Osteoblast (primary cell): ENCODE measurements at places on chromosomes 12 and 14.

GRCh38 chr12:66203820-66204219, 14.8 kb downstream of the IRAK3 start:
- DNase-seq, result no peak

DNA sequence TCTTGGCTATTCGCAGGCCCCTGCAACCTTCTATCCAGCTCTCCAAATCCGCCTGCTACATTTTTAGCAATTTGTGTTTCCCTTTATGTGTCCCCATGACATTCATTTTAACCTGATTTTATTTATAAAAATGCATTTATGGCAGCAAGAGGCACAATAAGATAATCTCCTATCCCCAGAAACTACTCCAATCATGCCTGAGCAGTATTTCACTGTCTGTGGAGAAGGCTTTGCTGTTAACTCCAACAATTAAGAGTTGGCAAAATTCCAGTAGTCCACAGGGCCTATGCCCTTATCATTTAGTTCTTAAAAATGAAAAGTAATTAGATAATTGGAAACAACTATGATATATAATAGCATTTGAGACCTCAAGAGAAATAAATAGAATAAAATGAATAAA, 462.4 kb downstream of the TRHDE start:
- DNase-seq, result no peak

DNA sequence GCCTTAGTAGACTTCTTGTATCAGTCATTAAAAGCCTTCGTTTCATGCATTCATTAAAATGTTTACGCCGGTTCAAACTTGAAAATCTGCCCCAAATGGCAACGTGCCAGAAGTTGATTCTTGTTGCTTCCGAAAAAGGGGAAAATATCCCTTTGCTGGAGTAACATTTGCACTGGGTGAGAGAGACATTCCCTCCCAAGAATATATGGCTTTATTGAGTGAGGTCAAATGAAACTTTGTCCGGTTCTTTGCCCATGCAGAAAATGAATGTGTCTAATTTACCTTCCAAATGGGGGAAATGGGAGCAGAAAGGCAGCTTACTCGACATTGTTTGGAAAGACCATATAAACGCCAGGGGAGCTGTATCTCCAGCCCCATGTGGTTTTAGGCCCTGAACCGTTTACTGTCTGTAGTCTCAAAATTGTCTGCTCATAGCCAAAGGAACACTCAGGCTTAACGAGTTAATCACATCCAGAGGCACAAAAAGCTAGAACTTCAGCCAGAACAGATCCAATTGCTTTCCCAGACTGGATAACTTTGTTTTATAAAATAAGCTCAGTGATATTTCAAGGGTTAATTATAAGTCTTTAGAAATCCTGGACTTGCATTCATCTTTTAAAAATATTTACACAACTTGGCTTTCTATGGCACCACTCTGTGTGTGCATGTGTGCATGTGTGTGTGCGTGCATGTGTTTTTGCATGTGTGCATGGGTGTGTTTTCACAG, 2.9 kb upstream of the EMP1 start:
- no peak for DNase-seq

GRCh38 chr12:106910202-106910601, 45.5 kb upstream of the TMEM263 start:
- no peak for DNase-seq

DNA sequence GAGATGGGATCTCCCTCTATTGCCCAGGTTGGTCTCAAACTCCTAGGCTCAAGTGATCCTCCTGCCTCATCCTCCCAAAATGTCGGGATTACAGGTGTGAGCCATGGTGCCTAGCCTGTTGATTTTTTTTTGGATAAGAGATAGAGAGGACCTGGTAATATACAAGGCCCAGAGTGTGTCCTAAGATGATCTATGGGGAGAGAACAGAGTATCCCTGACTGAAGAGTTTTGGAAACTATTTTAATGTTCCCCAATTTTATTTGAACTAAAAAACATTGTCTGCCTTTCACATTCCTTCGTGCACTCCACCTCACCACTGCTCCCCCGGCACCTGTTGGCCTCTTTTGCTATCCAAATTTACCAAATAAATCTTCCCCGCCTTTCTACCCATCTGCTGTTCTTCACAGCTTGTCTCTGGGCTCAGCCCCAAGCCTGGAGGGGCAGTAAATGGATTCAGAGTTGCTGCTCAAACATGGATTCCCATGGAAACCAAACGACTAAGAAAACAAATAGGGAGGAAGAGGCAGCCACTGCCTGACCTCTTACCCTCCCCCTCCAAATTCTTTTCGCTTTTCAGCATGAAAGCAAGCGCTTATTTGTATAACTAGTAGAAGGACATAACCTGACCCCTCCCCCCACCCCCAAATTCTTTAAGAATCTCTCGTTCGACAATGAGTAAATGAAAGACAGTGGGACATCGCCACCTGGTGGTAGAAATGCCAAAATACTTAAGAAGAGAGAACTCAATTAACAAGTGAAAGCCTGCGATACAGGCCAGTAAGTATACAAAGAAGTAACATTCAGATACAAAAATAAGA, 22.6 kb downstream of the OR10G3 start:
- DNase-seq, result no peak

GRCh38 chr12:22126758-22127157, 80.7 kb downstream of the CMAS start:
- DNase-seq, result no peak

- DNase-seq, result no peak
Observed at GRCh38 chr14:39499514-39499913, 67.3 kb upstream of the FBXO33 start.

- DNase-seq, result no peak
Observed at GRCh38 chr12:42853370-42854140, 264.0 kb upstream of the PRICKLE1 start.

DNA sequence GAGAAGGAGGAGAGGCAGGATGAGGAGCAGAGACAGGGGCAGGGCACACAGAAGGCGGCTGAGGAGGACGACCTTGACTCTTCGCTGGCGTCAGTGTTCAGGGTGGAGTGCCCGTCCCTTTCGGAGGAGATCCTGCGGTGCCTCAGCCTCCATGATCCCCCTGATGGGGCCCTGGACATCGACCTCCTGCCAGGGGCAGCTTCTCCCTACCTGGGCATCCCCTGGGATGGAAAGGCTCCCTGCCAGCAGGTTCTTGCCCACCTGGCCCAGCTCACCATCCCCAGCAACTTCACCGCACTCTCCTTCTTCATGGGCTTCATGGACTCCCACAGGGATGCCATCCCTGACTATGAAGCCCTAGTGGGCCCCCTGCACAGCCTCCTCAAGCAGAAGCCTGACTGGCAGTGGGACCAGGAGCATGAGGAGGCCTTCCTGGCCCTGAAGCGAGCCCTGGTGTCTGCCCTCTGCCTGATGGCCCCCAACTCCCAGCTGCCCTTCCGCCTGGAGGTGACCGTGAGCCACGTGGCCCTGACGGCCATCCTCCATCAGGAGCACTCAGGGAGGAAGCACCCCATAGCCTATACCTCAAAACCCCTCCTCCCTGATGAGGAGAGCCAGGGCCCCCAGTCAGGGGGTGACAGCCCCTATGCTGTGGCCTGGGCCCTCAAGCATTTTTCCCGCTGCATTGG, 14.6 kb downstream of the CBLN3 start:
- no peak for DNase-seq

DNA sequence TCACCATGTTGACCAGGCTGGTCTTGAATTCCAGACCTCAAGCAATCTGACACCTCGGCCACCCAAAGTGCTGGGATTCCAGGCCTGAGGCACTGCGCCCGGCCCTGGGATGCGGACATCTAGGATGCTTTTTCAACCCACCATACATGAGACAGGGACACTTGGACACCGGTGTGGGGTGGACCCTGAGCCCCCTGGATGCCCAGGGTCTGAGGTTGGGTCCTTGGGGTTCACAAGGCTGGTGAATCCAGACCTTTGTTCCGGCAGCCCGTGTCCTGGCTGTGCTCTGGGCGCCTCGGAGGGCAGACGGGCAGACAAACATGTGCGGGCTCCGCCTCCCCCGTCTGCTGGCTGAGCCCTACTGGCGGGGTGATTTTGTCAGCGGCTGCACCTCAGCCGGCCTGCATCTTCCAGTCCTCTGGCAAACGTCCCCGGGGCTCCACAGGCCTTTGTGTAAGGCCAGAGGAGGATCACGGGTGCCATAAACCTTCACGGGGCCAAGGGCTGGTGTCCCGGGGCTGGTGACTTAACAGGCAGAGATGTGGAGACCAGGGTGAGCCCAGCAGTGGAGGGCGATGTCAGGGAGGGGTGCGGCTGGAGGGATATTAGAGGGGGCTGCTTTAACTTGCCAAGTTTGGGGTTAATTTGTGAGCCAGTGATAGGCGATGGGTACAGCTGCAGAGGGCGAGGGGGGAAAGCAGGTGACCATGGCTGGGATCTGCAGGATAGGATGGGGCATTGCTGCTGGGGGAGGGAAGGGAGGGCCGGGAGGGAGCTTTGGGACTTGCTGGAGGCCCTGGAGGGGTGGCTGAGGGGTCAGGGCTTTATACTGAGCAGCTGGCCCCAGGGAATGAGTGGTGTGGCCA, 5.8 kb downstream of the ASPG start:
- DNase-seq, result peak; percentile 84

DNA sequence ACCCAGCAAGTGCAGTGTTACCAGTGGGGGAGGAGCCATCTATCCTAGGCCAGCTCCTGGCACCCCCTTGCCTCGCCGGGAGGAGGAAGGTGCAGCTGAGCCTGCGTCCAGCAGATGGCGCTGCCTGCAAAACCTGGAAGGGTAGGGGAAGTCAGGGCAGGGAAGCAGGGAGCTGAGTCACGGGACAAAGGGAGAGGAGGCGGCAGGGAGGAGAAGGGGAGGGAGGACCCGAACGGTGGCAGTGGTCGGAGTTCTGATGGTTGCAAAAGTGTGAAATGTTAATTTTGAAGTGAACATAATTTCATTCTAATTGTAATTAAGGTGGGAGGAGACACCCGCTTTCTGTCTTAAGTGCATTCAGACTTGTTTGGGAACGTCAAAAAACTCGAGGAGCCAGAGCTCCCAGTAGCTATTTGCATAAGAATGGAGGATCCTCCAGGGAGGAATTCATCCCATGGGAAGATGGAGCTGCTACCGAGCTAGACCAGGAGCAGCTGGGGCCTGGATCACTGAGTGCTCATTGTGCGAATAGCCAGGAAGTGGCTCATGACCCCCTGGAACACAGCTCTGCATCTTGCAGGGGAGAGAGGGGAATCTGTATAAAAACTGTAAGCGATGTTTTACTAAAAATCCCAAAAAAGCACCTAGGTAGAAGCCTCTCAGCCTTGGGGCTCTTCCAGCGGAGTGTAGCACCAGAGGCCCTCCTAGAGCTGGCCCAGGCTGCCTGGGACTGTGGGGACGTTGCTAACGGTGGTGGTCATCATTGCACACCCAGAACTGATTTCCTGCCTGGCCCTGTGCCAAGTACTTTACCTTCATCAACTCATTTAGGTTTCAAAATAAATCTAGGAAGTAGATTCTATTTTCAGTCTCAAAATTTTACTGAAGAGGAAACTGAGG, 59.5 kb downstream of the EMP1 start:
- peak; percentile 88 for DNase-seq

DNA sequence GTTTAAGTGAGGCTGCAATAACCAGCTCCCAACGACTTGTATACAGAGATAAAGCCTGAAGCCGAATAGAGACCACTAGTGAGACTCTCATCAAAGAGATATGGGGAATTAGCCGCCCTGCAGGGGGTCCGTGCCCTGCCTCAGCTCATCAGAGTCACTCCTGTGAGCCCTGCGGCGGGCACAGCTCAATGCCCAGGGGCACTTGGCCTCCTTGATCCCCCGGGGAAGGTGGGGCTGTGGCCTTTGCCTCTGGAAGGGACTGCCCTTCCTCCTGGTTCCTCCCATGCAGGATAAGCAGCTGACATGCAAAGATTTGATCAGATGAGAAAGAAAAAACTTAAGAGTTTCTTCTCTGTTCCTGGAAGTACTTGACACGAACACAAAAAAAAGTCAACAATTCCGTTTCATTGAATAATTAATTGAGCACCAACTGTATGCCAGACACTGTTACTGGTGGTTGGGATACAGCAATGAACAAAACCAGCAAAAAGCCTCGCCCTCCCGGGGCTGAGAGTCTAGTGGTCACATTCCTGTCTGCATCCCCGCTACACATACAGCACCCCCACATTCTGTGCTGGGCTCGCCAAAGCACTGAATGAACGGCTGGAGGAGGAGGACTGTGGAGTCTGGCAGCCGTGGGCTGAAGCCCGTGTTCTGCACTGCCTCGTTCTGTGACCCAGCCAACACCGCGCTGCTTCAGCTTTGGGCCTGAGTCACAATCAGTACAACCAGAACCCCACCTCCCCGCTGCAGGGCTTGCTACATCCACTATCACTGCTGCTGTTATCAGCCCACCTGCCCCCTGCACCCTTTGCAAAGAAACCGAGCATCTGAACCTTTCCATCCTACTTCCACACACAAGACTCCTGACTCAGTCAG, 10.3 kb downstream of the TTC7B start:
- peak; percentile 44 for DNase-seq

DNA sequence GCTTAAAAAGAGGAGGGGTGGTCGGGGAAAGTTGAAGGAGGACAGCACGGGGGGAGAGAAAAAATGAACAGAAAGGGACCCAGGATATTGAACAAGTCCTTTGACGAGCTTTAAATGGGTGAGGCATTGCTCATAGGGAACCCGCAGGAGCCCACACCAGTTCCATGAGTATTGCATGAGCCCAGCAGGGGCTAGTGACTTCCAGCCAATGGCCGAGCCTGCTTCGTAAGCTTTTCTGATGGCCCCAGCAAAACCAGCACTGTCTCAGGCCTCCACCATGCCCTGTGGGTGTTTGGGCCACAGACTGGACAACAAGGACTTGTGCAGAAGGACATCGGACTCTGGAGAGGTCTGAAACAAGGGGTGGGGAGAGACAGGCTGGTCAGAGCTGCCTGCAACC, 109.5 kb downstream of the ZFP36L1 start:
- DNase-seq, result peak; percentile 66

GRCh38 chr12:2735432-2735831, 59.3 kb upstream of the FKBP4 start:
- DNase-seq, result no peak

- DNase-seq, result no peak
Observed at GRCh38 chr14:89435892-89436656, 19.0 kb upstream of the FOXN3 start.

DNA sequence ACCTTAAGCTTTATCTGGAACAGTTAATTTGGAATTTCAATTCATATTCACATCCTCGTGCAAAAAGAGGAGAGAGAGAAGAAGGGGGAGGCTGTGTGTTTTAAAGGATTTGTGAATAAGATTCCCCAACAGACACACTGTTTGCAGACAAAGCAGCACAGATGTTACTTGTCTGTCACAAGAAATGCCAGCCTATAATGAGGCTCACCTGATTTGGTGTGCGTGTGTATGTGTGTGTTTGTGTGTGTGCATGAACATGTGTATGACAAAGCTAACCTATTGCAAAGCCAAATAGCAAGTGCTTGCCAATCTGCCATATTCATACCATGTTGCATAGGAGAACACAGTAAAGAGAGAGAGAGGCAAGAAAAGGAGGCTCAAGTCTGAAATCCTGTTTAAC, 361.6 kb upstream of the NOVA1 start:
- no peak for DNase-seq

GRCh38 chr12:74847169-74847568, 309.5 kb downstream of the ATXN7L3B start:
- no peak for DNase-seq

GRCh38 chr14:33589334-33589733, 361.5 kb downstream of the EGLN3 start:
- DNase-seq, result no peak

GRCh38 chr12:46483572-46484395, 111.2 kb upstream of the SLC38A2 start:
- DNase-seq, result peak; percentile 5
